ENCODE measurements at places on chromosomes 6 and 20.

GRCh38 chr20:33947709-33948295 lies 45.9 kb upstream of the RALY start:
- no peak for DNase-seq

DNA sequence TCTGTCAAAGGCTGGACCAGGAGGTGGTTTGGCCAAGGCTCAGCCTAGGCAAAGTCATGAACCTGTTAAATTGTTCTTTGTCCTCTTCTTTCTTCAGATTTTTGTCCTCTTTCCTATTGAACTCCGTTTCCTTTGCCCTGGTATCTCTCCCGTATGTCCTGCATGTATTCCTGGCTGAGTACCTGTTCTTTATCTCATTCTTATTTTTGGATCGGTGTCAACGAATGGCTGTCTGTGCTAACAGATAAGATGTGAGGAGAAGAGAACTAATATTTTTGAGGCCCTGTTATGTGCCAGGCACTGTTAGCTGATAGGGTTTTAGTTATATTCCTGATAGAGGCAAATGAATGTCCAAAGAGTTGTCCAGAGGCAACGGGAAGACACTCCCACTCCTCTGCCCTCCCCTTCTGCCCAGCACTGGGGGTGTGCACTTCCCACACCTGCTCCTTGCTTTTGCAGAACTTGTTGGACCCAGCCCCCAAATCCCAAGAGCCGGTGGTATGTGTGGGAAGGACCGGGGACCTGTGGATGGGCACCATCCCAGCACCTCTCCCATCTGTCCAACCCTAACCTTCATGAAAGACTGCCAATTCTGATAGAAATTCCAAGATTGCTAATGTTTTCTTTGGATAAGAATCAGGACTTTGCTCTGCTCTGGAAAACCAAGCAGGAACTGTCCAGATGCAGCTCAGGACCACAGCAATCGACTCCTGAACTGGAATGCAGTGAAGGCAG lies 20.6 kb downstream of the MMP24OS start:
- no peak for DNase-seq

DNA sequence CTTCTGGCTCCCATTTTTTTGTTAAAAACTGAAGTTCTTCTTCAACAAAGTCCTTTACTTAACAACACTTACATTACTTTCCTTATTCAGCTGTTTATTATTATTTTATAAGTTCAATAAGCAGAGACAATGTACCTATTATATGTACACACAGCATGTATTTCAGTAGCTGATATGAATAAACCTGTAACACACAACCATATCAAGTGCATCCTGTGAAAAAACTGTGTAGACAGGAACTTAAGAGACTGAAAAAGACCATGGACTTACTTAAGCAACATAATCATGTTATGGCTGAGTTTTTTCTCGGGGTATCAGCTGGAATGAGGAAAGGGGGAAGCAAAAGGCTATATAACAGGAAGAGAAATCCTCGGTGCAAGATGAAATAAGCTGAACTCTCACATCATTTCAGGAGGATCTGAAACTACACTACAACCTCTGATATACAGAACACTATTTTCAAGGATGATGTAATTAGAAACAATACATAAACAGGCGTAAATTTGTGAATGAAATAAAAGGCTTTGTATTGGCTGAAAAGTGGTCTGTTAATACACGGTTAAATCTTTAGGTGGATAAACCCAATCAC lies 70.9 kb downstream of the REV3L start:
- DNase-seq = no peak

GRCh38 chr6:142356201-142356883 lies 54.5 kb downstream of the ADGRG6 start:
- no peak for DNase-seq

DNA sequence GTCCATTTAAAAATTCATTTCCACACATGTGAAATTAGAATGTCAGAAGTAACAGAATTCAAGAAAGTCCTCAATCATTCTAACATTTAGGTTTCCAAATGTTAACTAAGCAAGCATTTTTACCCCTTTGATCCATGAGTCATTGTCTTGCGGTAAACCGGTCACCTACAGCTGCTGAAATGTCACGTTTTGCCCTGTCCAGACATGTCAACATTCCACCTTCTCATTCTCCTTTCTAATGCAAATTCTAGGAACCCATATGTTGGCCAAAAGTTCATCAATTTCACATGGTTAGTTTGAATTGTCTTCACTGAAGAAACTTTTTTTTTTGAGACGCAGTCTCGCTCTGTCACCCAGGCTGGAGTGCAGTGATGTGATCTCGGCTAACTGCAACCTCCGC lies 117.2 kb downstream of the IPCEF1 start:
- DNase-seq = no peak

DNA sequence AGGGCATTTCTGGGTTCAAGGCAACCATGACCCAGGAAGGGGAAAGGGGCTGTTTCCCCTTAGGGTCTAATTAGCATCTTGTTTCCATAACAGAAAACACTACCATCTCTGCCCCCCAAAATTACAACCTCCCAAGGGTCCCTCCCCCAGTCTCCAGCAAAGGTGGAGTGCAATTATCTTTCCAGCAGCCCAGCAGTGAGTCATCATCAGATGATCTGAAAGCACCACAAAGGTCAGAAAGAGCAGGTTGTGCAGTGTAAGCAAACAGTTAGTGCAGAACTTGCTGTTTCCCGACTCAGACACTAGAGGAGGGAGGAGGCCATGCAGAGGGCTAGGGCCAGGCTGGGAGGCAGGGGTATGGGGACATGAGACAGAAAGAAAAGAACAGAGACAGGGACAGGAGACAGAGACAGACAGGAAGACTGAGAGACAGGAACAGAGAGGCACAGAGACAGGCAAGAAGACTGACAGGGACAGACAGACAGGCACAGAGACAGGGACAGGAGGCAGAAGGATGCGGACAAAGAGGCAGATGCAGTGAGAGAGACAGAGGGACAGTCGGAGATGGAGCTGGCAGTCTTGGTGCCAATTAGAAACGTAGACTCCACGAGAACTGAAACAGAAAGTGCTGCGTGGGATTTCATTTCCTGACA lies 62.5 kb downstream of the PYGB start:
- peak; percentile 15 for DNase-seq

- DNase-seq = no peak
These were observed 9.8 kb downstream of the ZNF335 start for GRCh38 chr20:45962031-45962755.

- DNase-seq = no peak
These were observed 33.2 kb downstream of the CCN2 start for GRCh38 chr6:131917763-131918649.

GRCh38 chr6:75852721-75853120 lies 103.7 kb downstream of the MYO6 start:
- no peak for DNase-seq

GRCh38 chr6:24861934-24862333 lies 63.2 kb upstream of the ARMH2 start:
- DNase-seq = no peak

DNA sequence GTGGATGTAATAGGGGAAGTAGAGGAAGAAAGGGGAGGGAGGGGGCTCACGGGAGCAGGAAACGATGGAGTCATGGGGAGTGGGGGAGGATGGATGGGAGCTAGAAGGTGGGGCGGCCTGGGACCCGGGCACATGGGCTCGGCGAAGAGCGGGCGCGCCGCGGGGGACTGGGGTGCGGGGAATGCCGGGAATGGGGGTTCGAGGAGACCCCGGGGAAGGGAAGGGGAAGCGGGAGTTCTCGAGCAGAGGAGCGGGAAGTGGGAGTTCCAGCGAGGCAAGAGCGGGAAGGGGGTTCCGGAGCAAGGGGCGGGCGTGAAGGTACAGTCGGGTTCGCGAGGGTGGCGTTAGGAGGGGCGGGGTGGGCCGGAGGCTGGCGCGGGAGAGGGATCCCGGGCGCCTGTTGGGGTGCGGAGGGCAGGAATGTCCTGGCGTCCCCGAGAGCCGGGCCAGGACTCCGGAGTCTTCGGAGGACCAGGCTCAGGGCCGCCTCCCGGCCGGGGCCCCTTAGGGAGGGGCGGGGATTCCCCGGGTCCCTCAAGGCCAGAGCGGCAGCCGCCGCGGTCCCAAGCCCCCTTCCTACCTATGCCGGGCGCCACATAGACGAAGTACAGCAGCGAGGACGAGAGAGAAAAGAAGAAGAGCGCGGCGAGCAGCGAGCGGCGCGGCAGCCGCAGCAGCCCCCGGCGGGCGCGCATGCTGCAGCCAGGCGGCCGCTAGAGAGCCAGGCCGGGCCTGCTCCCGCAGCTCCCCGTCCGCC lies 504 bp downstream of the B4GALT5 start:
- peak; percentile 40 for DNase-seq

DNA sequence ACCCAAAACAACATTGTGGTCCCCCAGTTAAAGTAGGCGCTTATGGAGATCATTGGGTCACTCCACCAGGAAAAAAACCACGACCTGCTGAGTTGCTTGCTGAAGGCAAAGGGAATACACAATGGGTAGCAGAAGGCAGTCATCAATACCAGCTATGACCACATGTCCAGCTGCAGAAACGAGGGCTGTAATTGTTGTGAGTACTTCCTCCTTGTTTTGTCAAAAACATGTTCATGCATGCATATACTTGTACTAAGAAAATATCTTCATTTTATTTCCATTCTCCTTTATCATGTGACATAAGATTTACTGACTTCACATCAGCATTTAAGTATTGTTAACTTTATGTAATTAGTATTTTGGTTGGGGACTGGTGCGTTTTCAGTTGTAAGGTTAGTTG lies 16.9 kb downstream of the SERINC1 start:
- DNase-seq = no peak

DNA sequence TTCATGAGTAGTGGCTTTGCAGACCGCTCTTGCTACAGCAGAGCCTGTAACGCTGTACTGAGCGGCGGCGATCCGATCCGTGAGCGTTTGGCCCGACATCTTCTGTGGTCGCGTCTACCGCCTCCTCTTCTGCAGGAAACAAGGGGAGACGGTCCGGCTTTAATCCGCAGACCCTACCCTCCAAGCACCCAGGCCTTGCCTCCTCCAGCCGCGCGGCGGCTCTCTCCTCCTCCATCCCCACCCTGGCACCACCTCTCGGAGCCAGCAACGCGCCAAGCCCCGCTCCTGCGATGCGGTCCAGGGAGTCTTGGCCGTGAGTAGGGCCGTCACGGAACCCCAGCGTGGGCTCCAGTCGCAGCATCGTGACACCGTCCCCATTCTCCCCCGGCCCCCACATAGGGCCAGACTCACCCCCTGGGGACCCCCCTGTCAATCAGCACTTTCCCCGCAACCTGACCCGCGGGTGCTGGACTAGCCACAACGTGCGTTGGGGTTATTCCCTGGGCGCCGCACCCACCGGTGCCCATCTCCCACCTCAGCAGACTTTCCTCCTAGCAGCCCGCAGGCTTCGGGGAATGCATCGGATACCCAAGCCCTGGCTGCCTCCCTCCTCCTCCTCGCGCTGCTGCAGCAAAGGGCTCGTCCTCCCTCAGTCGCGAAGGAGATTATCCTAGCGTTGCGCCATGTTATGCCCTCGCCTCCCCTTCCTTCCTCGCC lies 914 bp downstream of the SNAP91 start:
- peak; percentile 49 for DNase-seq

DNA sequence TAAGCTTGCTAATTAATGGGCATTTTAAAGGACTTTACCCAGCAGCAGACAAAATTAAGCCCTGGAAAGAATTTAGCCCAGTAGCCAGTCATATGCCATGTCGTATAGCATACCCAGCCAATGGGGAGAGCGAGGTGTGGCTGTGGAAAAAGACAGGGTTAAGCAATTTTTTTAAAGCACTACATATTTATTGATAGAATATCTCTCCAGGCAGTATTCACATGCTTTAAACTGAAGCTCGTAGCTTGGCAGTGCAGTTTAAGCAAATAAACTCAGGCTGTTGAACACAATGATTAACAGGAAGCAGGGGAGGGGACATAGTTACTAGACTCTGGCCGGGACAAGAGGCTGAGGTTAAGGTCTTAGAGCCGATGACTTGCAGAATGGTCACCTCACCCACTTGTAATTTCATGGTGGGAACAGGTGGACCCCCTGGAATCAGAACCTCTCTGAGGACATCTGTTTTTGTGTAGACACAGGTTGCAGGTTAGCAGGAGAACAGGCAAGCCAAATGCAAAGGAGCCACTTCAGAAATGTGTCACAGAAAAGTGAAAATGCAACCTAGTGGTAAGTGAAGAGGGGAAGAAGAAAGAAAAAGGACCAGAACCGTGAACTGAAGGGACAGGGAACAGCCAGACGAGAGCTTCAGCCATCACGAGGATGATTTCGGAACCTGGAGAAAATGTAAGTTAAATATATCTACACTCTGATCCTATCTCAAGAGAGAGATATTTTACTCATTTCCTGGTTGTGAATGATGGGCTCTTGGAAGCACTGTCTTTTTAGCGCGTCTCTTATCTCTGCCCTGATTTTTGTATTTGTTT lies 7.2 kb downstream of the GCNT2 start:
- DNase-seq = peak; percentile 39

GRCh38 chr6:105747823-105748405 lies 338.2 kb upstream of the PRDM1 start:
- DNase-seq = no peak

- no peak for DNase-seq
These were observed 74.1 kb downstream of the HFE start for GRCh38 chr6:26161322-26161721.

DNA sequence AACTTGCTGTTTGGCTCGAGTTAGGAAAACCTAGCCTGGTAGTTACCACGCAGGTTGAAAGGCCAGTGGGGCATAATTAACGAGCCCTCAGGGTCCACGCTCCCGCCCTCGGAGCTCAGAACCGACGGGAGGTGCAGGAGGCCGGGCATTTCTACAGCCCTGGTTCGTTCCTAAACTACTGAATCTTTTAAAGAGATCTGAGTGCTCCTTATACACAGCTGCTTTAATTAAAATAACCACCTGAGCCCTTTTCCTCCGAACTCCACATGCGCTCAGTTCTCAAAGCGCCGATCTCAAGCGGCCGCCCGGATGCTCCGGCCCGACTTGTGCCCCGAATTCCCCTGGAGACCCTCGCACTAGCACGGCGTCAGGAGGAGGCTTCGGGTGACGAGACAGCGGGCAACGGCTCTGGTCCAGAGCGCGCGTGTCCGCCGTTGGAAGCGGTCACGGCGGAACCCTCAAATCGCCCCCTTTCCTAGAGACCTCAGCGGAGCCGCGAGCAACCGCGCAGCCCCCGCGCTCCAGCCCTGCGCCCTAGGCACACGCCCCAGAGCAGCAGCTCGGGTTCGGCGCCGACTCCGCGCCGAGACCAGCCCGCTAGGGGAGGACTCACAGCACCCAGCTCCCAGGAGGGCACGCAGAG lies 397 bp downstream of the WDR27 start:
- peak; percentile 27 for DNase-seq

- no peak for DNase-seq
These were observed 2.8 kb downstream of the MAPK13 start for GRCh38 chr6:36133148-36133547.
